DMS153 (cell line): ENCODE measurements at places on chromosomes 7 and 10.

DNA sequence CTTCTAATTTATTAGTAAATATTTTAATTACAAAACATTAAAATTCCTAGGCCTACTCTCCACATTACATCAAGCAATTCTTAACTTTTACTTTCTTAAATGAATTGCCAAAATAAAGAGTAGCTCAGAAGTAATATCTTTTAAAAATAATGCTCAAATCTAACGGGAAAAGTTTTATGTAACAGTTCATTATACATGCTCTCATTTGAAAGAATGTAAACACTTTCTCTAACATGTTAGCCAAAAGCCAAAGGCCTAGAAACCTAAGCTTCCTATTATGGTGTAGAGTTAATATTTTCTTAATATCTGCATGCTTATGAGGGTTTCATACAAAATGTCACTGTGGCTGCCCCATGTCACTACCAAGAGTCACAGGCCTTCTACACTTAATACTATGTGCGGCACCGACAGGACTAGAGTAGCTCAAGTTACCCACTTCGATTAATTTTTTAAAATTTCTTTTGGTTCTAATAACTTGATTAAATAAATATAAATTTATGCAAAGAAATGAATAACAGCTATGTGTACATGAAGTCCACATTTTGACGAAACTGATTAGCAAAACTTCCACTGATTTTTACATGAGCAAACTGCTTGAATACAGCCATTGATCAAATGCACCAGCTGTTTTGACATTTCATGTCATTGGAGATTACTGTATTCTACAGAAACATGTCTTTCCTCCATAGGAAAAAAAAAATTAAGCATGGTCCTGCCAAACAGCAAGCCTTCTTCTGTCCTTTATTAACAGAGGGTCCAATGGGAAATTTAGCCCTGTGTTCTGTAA, 3.5 kb downstream of the COBL start:
- no peak for DNase-seq

DNA sequence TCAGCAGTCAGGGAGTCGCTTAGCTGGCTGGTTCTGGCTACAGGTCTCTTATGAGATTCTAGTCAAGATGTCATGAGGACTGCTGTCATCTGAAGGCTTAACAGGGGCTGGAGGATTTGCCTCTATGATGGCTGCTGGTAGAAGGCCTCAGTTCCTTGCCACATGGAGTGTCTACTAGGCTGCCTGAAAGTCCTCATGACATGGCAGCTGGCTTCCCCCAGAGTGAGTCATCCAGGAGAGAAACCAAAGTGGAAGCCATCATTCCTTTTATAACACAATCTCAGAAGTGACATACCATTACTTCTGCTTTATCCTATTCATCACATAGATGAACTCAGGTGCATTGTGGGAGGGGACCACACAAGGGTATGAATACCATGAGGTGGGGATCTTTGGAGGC, 75.1 kb downstream of the EXOC6 start:
- DNase-seq, result no peak

- no peak for DNase-seq
Observed at GRCh38 chr10:12847361-12847975, 154.0 kb downstream of the CCDC3 start.

GRCh38 chr10:34727595-34728033, 87.5 kb downstream of the PARD3 start:
- DNase-seq, result no peak

DNA sequence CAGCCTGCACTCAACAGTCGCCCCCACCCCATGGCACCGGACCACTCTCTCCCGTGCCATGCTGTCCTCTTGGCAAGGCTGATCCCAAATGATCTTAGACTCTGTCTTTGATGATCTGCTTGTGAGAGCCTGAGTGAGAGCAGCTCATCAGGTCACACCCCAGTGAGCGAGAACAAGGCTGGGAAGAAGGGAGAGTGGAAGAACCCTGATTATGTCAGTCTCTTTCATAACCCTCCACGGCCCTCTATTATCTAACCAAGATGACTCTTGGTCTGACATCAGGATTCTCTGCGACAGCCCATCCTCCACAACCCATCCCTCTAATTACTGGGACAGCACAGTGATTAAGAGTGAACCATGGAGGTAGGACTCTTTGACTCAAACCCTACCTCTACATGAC, 53.1 kb upstream of the C7orf33 start:
- no peak for DNase-seq

DNA sequence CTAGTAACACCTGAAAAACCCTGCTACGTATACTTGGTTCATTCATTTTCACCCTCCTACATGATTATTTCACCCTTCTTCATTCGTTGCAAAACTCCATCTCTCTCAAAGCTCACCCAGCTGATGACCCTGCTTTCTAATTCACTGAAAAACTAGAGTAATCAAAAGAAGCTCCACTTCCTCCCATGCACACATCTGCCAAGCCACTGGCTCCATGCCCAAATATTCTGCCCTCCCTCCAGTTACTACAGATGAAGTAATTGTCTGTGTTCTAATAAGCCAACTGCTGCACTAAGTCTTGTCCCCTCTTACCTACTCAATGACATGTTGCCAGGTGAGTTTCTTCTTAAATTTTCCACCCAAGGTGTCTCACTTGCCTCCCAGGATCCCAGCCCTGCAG, 96.9 kb upstream of the CCDC71L start:
- peak; percentile 50 for DNase-seq

GRCh38 chr7:127732306-127732705, 80.3 kb downstream of the SND1 start:
- DNase-seq, result no peak

DNA sequence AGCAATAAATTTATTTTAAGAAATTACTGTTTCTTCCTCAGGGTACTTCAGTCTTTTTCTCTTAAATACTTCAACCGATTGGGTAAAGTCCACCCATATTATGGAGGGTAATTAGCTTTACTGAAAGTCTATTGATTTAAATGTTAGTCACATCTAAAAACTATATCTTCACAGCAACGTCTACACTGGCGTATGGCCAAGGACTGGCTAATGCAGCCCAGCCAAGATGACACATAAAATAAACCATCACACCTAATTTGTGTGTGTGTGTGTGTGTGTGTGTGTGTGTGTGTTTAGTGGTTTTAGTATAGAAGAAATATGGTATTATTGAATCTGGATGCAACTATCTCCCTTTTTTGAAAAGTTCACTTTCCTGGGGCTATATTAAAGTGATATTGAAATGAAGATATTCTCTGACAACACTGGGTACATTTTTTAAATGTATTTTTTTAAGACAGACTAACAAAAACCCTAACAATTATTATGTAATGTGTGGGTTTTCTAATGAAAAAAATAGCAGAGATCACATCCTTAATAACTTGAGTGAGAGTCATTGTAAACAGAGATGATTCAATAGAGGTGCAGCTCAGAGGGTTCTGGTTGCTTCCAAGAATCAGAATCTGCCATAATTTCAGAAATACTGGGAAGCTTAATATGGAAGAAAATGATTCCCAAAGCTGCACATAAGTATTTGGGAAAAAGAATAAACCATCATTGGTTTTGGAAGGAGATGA, 584.2 kb upstream of the MBL2 start:
- DNase-seq, result no peak

DNA sequence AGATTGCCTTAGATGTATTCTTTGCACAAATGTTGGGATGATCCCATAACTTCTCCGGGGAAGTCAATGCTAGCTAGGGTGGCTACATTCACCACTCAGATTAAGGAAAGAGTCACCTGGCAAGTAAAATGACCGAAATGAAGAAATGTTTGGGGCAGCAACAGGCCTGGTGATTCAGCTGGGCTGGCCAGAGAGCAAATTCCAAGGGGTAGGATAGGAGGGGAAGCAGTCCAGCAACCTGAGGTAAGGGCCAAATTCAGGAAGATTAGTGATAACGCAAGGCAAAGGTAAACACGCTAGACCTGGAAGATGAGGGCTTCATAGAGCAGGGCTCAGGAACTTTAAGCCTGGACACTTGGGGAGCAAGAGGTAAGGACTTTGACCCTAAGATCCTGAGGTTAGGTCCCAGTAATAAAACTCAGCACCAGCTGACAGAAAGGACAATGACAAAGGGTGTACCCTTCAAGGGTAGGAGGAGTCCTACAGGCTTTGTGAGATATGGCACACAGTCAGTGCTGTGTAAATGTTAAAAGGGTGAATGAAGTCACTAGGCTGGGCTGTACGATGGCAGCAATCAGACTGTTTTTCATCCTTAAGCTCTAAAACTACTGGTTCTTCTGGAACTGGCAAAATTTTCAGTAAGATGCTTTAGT, 22.7 kb upstream of the SMNDC1 start:
- no peak for DNase-seq

GRCh38 chr7:46886669-46887374, 695.1 kb downstream of the TNS3 start:
- DNase-seq, result no peak

DNA sequence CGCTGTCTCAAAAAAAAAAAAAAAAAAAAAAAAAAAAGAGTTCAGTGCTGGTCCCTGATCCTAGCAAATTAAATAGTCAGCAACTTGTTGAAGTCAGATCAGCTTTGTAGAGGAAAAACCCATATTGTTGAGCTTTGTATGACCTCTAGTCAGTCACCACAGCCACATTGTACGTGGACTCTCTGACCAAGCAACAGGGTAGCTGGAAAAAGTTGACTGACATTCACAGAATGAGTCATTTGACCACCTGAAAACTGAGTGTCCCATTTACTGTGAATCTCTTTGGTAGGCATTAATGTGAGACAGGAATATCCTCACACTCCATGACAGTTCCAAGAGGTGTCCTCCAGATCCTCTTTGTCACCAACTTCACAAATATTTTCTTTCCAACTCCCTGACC, 371.1 kb downstream of the LRRTM3 start:
- DNase-seq, result no peak

DNA sequence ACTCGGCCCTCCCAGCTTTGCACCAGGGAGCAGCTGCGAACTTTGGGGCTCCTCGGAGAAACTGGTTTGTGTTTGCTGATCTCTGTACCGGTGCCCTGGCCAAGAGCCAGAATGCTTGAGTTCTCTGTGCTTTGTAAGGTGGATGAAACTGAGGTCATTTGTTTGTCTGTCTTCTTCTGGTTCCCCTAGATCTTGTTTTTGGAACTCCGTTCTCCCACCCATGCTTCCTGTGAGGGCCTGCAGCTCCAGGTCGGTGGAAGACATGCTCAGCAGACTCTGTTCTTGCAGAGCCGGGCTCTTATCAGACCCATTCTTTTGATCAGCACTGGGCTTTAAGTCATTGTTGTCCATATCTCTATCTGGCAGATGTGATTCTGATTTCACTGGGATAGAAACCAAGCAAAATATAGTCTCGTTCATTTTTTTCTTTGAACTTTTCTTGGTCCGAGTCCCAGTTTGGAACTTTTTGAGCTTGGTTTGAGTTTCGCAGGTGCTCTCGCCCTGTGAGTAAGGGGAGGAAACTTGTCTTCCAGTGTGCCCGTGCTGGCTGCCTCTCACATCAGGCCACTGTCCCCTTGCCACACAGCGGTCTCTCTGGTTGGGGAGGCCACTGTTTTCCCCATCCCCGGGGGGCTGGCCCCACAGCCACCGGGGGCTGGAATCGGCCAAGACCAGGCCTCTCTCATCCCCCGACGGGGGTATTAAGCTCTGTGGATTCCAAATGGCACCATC, 31.2 kb downstream of the JCAD start:
- DNase-seq, result no peak

DNA sequence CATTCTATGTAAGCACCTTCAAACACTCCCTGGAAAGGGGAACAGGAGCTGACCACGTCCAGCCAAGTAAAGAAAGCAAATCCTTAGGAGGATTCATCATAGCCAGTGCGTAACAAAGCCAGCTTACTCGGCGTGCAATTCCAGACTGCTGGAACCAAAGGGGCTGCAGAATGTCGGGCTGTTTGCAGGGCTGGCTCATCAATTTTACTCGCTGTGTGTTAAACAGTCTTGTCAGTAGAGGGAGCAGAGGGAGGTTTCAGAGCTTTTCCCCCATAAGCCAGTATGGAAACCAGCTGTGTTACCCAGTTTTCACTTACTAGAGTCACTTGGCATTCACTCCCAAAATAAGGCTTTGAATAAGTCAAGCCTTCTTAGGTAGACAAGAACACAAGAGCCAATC, 127.1 kb downstream of the KMT2E start:
- no peak for DNase-seq

- no peak for DNase-seq
Observed at GRCh38 chr7:45679516-45679915, 105.3 kb downstream of the ADCY1 start.

DNA sequence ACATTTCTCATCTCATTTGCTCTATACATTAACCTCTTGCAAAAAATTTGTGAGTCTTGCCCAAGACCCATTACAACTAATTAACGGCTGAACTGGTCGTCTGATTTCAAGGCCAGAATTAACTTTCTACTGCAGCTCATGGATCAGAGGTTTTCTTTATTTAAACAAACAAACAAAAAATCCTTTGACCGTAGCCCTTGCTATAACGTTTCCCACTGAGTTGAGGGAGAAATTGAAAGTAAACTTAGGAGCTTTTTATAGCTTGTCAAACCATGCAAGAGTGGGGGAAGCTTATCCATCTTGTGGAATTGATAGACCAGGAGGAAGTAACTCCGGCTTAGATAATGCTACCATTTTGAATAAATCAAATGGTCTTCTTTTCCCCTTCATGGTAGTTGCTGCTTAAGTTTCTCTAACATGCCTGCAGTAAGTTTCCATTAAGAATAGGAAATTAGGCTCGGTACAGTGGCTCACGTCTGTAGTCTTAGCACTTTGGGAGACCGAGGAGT, 3.3 kb downstream of the SRGN start:
- DNase-seq, result no peak

- DNase-seq, result no peak
Observed at GRCh38 chr10:130787243-130787642, 524.3 kb downstream of the TCERG1L start.

DNA sequence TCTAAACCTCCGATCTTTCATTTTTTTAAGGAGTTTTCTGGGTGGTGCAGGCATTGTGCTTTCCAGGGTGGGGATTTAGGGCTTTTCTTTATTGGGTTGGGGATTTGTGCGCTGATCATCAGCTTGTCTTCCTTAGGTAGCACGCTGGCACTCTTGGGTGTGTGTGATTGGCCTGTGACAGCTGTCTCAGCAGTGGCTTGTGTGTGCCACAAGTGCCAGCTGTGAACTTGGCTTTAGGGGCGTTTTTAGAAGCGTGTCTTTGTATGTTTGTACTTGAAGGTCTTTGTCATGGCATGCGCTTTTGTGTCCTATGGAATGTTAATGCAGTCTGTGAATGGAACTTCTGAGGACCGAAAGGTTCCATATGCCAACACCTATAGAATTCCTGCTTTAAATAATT, 788 bp downstream of the AKAP9 start:
- DNase-seq, result no peak

DNA sequence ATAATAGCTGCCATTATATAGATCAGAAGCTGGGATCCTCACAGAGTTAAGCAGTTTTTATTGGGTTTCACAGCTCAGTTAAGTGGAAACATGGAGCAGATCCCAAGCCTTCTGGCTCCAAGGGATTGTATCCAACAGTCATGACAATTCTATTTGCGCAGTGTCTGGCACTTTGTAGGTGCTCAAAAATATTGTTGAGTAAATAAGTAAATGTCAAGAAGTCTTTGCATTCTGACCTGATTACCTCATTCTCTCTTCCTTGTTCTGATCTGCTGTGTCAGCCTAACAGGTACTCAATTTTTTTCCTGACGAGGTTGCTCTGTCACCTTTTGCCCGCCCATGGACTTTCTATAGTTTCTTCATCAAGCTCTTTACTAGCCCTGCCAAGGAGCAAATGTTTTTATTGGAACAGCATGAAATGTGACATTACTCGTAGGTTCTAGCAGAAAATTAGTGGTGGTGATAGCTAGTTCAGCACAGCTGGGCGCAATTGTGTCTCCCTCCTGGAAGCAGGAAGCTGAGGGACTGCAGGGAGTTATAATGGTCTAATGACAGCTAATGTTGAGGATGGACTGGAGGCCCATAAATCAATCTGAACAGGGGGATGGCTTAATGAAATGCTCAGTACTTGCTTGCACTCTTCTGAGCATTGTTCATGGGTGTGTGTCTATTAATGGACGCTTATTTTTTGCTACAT, 680.2 kb downstream of the CCSER2 start:
- peak; percentile 72 for DNase-seq
